ENCODE measurements at places on chromosomes 6 and 20.

DNA sequence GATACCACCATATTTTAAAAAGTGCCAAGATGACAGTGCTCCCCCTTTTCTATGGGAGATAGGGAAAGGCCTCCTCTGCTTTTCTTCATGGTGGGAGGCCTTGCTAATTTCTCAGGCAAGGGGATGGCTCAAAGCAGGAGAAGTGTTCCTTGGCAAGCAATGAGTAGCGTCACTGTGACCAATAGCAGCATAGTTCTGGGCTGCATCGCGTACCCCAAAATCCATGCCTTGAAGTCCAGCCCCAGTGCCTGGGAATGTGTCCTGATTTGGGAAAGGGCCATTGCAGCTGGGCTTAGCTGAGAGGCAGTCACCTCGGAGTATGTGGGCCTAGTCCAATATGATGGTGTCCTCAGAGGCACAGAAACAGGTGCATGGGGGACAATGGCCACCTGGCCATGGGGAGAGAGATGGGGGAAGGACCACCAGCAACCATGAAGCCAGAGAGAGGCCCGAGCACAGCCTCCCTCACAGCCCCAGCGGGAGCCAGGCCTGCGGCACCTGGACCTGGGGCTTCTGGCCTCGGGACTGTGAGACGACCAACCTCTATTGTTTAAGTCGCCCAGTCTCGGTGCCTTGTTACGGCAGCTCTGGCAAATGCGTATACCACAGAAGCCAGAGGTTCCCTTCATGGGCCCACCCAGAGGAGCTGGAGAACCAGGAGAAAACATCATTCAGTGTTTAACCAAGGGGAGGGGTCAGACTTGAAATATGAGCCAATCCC is 153.1 kb upstream of the RPS6KA2 start:
- peaks cover 5% of the 10 kb centered on the region for H3K36me3 ChIP-seq
- peaks cover 7% of the 10 kb centered on the region for H3K27me3 ChIP-seq
- DNase-seq: no peak
- H3K4me3 ChIP-seq: no peak overlapping the region
- H3K4me1 ChIP-seq: peaks cover 4% of the 10 kb centered on the region
- H3K27ac ChIP-seq: no peak overlapping the region

- peaks cover 21% of the 10 kb centered on the region for H3K4me1 ChIP-seq
- no peak for DNase-seq
- H3K27ac ChIP-seq: no peak overlapping the region
- peaks cover 11% of the 10 kb centered on the region for H3K27me3 ChIP-seq
Measured at GRCh38 chr6:37559501-37559900, 59.8 kb upstream of the CCDC167 start.

- DNase-seq: no peak
- H3K36me3 ChIP-seq: no peaks in the 10 kb centered on the region
- H3K4me3 ChIP-seq: no peak overlapping the region
- peaks cover 4% of the 10 kb centered on the region for H3K27me3 ChIP-seq
- no peak overlapping the region for H3K27ac ChIP-seq
Measured at GRCh38 chr6:29516108-29516507, 28.4 kb upstream of the MAS1L start.

DNA sequence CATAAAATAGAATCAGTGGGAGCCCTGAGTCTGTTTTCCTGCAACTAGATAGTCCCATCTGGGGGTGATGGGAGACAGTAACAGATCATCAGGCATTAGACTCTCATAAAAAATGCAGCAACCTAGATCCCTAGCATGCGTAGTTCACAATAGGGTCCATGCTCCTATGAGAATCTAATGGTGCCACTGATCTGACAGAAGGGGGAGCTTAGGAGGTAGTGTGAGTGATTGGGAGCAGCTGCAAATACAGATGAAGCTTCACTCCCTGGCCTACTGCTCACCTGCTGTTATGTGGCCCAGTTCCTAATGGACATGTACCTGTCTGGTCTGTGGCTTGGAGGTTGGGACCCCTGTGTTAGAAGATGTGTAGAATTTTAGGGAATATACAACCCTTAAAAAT is 904.5 kb upstream of the EPHA7 start:
- peaks cover 3% of the 10 kb centered on the region for H3K27me3 ChIP-seq
- no peak for DNase-seq
- H3K27ac ChIP-seq: no peak overlapping the region

- no peak overlapping the region for H3K4me3 ChIP-seq
- peaks cover 7% of the 10 kb centered on the region for H3K4me1 ChIP-seq
- peaks cover 3% of the 10 kb centered on the region for H3K27me3 ChIP-seq
Measured at GRCh38 chr20:62651285-62652021, 9.2 kb downstream of the SLCO4A1 start.

DNA sequence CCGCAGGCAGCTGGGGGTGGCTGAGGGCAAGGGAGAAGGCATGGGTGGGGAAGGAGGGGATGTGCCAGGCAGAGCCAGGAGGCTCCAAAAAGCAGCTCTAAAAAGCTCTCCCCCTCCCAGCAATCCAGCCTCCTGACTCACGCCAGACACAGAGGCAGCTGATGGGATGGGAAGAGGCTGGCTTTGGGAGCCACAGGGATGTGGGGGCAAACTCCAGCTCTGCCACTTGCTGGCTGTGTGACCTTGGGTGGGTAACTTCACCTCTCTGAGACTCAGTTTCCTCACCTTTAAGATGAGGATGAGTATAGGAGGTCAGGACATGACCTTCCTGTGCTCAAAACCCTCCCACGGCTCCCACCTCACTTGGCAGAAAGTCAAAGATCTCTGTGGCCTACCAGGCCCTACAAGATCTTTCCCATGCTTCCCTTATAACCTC is 148.9 kb downstream of the CEBPB start:
- peaks cover 5% of the 10 kb centered on the region for H3K27me3 ChIP-seq
- H3K4me3 ChIP-seq: no peak overlapping the region
- no peak overlapping the region for H3K27ac ChIP-seq
- no peak for DNase-seq
- H3K4me1 ChIP-seq: no peaks in the 10 kb centered on the region
- no peaks in the 10 kb centered on the region for H3K36me3 ChIP-seq

DNA sequence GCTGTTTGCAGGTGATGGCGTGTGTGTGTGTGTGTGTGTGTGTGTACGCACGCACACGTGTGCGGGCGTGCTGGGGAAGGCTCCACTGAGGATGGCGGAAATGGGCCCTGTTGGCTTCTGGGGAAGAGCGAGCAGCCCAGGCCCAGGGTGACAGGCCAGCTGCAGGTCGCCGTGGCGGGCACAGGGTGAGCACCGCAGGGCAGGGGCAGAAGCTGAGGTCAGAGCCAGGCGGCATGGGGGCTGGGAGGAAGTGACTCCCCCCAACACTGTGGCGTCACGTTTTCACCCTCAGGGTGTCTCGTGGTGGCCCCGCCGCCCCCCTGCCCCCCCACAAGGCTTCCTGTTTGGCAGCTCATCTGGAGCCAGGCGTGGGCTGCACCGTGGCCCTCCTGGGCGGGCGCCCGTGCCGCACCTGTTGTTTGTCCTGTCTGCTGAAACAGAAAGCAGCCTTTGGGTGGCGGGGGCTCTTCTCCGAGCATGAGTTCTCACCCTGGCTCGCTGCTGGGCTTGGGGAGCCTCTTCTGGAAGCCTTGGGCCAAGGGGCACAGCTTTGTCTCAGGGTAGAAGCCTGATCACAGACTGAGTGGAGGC is 7.1 kb downstream of the RBM38 start:
- H3K4me1 ChIP-seq: peaks cover 14% of the 10 kb centered on the region
- peaks cover 27% of the 10 kb centered on the region for H3K36me3 ChIP-seq
- no peak overlapping the region for H3K4me3 ChIP-seq
- DNase-seq: no peak

DNA sequence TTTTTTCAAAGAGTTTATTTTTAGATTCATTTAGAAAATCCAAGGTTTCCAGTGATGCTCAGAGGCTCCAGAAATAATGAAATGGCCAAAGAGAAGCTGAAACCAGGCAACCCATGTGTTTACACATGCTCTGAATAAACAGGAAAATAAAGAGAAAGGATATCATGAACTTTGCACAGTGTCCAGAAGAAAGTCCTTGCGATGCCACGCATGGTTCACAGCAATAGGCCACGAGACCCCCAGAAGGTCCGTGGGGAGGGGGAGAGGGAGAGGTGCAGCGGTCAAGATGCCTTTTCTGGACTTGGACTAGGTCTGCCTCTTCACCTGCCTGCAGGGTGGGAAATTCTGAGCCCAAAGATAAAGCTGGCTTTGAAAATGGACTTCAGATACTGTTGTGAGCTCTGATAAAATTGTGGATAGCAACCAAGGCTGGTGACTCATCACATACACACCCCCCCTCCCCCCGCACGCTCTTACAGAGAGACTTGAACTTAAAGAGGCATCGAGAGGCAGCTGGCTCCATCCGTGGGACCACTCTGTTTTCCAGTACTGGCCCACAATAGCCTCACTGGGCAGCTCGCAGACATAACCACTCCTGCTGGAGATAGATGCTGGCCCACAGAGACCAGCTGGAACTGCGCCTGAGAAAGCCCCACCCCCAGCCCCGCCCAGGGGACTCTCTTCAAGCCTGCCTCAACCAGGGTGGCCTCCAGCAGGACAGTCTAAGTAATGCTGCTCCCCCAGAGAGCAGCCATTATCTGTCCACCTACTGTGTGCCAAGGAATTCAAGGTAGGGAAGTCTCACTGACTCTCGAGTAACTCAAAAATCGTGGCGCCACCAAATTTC is 21.2 kb upstream of the NFATC2 start:
- H3K4me3 ChIP-seq: peak overlapping the region; percentile 89
- H3K27ac ChIP-seq: peak overlapping the region; percentile 89
- peaks cover 24% of the 10 kb centered on the region for H3K4me1 ChIP-seq
- H3K36me3 ChIP-seq: no peaks in the 10 kb centered on the region
- H3K27me3 ChIP-seq: peaks cover 16% of the 10 kb centered on the region
- peak; percentile 49 for DNase-seq

- peaks cover 4% of the 10 kb centered on the region for H3K36me3 ChIP-seq
- H3K4me1 ChIP-seq: peaks cover 14% of the 10 kb centered on the region
- H3K4me3 ChIP-seq: no peak overlapping the region
- H3K27ac ChIP-seq: no peak overlapping the region
- no peak for DNase-seq
Measured at GRCh38 chr20:25065072-25065624, 7.2 kb upstream of the ACSS1 start.

DNA sequence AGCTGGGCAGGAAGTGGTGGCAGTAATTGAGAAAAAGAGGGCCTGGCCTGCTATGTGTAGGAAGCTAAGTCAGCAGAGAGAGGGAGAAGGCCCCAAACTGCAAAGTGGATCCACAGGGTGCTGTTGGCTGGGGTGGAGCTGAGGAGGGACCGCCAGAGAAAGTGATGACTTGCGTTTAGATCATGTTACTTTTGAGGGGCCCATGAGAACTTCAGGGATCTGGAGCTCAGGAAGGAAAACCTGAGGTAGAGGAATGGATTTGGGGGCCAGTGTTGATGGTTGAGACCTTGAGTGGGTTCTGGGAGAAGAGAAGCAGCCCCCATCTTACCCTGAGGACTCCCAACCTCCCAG is 155.5 kb downstream of the MRPL14 start:
- peaks cover 19% of the 10 kb centered on the region for H3K4me1 ChIP-seq
- no peak overlapping the region for H3K4me3 ChIP-seq
- peak overlapping the region; percentile 7 for H3K27ac ChIP-seq
- H3K27me3 ChIP-seq: peaks cover 1% of the 10 kb centered on the region
- no peaks in the 10 kb centered on the region for H3K36me3 ChIP-seq

Measured in endothelial cell (in vitro differentiated cells).